ENCODE measurements at places on chromosomes 4 and X.

DNA sequence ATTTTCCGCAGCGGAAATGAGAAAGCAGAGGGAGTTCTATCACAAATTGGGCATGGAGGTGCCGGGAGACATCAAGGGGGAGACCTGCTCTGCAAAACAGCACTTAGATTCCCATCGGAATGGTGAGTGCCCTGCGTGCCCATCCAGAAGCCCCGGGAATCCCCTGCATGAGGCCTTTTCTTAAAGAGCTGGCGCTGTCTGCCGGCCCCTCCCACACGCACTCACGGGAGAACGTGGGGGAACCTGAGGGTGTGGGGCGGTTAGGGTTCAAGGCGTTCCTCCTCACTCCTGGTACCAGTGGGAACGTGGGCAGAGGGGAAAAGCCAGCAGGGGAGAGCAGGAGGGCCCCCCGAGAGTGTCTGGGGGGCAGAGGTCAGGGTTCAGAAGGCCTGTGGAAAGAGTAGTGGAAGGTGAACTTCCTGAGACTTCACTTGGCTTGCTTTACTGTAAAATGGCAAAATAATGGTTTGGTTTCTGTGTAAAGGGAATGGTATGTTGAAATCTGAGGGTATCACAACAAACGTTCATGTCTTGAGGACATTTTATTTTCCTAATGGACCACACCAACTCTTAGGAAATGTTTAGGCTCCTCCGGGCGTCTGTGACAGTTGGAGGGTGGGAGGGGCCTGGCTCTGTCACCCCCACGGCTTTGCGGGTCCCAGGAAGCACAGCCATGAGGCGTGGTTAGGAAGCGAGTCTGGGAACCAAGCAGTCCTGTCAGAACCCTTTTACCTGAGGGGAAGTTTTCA lies 38.0 kb downstream of the PCGF3 start:
- peak overlapping the region; percentile 21 for H3K27ac ChIP-seq
- H3K36me3 ChIP-seq = peaks cover 35% of the 10 kb centered on the region
- DNase-seq = peak; percentile 91
- H3K4me3 ChIP-seq = no peak overlapping the region
- H3K4me1 ChIP-seq = peaks cover 8% of the 10 kb centered on the region

- peak; percentile 80 for DNase-seq
- no peak overlapping the region for H3K27ac ChIP-seq
- H3K36me3 ChIP-seq = no peaks in the 10 kb centered on the region
- H3K4me1 ChIP-seq = peaks cover 10% of the 10 kb centered on the region
These were observed 1.1 kb downstream of the MAML3 start for GRCh38 chr4:140152751-140153418.

GRCh38 chr4:54144199-54144598 lies 44.2 kb downstream of the GSX2 start:
- no peaks in the 10 kb centered on the region for H3K4me1 ChIP-seq
- H3K36me3 ChIP-seq = no peaks in the 10 kb centered on the region
- no peaks in the 10 kb centered on the region for H3K27me3 ChIP-seq
- no peak for DNase-seq

DNA sequence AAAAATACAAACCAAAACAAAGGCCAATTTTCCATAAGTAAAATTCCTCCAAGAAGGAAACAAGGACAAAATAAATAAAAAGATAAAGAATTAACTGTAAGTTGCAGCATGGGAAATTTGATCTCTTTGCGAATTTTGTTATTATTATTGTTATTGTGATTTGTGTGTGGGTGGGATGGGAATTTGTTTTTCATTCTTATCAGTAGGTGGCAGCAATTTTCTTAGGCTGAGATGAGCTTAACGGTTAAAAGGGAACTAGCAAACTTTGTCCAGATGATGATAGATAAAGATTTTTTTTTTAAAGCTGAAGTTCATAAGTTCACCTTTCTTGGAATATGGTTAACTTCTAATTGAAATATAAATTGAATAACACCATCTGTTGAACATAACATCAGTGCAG lies 83.2 kb upstream of the IL1RAPL2 start:
- no peaks in the 10 kb centered on the region for H3K4me1 ChIP-seq
- H3K27me3 ChIP-seq = peaks cover 10% of the 10 kb centered on the region
- no peak overlapping the region for H3K27ac ChIP-seq
- H3K36me3 ChIP-seq = no peaks in the 10 kb centered on the region

GRCh38 chr4:126718136-126718535 lies 914.6 kb upstream of the INTU start:
- H3K4me3 ChIP-seq = no peak overlapping the region
- no peaks in the 10 kb centered on the region for H3K27me3 ChIP-seq
- DNase-seq = peak; percentile 84
- no peaks in the 10 kb centered on the region for H3K4me1 ChIP-seq
- H3K27ac ChIP-seq = no peak overlapping the region

- H3K4me3 ChIP-seq = no peak overlapping the region
- no peaks in the 10 kb centered on the region for H3K4me1 ChIP-seq
- H3K36me3 ChIP-seq = no peaks in the 10 kb centered on the region
- no peak overlapping the region for H3K27ac ChIP-seq
- no peak for DNase-seq
- no peaks in the 10 kb centered on the region for H3K27me3 ChIP-seq
These were observed 1068.2 kb downstream of the GLUD2 start for GRCh38 chrX:122115604-122116003.

DNA sequence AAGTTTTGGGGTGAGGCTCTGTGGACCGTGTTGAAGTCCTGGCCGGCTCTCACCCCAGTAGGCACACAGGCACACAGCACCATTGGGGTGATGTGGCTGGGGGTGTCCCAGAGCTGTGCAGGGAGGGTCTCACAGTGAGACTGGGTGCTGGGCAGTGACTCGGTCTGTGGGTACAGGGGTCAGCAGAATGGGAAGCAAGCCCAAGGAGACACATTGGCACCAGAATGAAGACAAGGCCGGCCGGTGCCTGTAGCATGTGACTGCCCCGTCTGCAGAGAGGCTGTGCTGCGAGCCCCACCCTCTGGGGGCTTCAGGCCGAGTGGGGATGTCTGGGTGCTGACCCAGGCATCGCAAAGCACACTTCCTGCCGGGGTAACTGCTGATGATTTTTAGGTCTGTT lies 5.2 kb downstream of the MAEA start:
- H3K4me3 ChIP-seq = no peak overlapping the region
- H3K27me3 ChIP-seq = no peaks in the 10 kb centered on the region
- H3K36me3 ChIP-seq = peaks cover 22% of the 10 kb centered on the region
- peaks cover 29% of the 10 kb centered on the region for H3K4me1 ChIP-seq
- DNase-seq = peak; percentile 83
- H3K27ac ChIP-seq = peak overlapping the region; percentile 58

DNA sequence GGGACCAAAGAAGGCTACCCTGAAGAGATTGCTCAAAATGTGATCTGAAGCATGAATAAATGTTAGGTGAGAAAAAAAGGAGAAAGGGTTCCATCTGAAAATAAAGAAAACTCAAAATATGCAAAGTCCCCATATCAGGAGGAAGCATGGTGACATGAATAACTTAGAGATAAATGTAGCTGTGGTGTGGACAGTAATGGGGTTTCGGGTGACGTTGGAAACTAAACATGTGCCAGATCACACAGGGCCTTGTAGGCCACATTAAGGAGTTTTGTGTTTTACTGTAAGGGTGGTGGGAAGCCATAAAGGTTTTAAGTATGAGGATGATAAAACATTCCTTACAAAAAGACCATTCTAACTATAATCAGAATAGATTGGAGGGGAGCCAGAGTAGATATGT lies 40.3 kb upstream of the ACSL4 start:
- DNase-seq = no peak
- H3K27me3 ChIP-seq = no peaks in the 10 kb centered on the region
- H3K27ac ChIP-seq = no peak overlapping the region
- no peaks in the 10 kb centered on the region for H3K36me3 ChIP-seq

GRCh38 chr4:1169691-1170096 lies 2.7 kb downstream of the SPON2 start:
- H3K36me3 ChIP-seq = no peaks in the 10 kb centered on the region
- H3K4me1 ChIP-seq = peaks cover 6% of the 10 kb centered on the region
- peak; percentile 73 for DNase-seq
- no peak overlapping the region for H3K27ac ChIP-seq
- peaks cover 28% of the 10 kb centered on the region for H3K27me3 ChIP-seq
- no peak overlapping the region for H3K4me3 ChIP-seq

GRCh38 chrX:68299898-68300297 lies 133.4 kb downstream of the OPHN1 start:
- no peaks in the 10 kb centered on the region for H3K4me1 ChIP-seq
- no peak overlapping the region for H3K27ac ChIP-seq
- no peak overlapping the region for H3K4me3 ChIP-seq

DNA sequence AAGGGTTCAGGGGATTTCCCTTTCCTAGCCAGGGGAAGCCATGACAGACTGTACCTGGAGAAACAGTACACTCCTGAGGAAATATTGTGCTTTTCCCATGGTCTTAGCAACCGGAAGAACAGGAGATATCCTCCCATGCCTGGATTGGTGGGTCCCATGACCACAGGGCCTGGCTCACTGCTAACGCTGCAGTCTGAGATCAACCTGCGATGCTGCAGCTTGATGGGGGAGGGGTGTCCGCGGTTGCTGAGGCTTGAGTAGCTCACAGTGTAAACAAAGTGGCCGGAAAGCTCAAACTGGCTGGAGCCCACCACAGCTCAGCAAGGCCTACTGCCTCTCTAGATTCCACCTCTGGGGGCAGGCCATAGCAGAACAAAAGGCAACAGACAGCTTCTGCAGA lies 819.5 kb downstream of the TECRL start:
- H3K4me1 ChIP-seq = no peaks in the 10 kb centered on the region
- no peaks in the 10 kb centered on the region for H3K27me3 ChIP-seq
- H3K4me3 ChIP-seq = no peak overlapping the region
- peak; percentile 23 for DNase-seq

DNA sequence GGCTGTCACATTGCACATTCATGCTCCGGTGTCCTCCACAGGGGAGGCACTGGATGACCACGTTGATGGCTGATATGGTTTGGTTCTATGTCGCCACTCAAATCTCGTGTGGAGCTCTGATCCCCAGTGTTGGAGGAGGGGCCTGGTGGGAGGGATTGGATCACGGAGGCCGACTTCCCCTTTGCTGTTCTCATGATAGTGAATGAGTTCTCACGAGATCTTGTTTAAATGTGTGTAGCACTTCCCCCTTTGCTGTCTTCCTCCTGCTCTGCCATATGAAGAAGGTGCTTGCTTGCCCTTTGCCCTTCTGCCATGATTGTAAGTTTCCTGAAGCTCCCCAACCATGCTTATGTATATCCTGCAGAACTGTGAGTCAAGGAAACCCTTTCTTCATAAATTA lies 22.3 kb upstream of the NAT8L start:
- H3K4me3 ChIP-seq = no peak overlapping the region
- peaks cover 37% of the 10 kb centered on the region for H3K27me3 ChIP-seq
- no peaks in the 10 kb centered on the region for H3K36me3 ChIP-seq
- H3K4me1 ChIP-seq = peaks cover 6% of the 10 kb centered on the region
- DNase-seq = no peak

DNA sequence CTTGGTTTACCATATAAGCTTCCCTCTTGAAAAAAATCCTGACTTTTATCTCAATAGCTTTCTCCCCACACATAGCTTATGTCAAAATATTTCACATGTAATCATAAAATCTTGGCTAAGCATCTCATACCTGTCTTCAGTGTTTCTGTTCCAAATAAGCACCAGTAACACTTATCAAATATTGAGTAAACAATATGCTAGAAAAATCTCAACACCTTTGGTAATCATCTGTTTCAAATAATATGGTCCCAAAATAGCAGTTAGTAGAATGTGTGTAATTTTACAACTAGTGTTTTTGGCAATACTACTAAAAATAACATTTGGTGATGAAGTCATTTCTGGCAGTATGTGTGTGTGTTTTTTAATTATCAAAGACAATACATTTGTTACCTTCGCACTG lies 2138.2 kb downstream of the PCDH7 start:
- no peak for DNase-seq
- no peaks in the 10 kb centered on the region for H3K27me3 ChIP-seq
- H3K4me3 ChIP-seq = no peak overlapping the region

- no peaks in the 10 kb centered on the region for H3K36me3 ChIP-seq
- no peak overlapping the region for H3K27ac ChIP-seq
- no peak for DNase-seq
- H3K4me1 ChIP-seq = no peaks in the 10 kb centered on the region
These were observed 288.9 kb downstream of the IL1RAPL2 start for GRCh38 chrX:104854790-104855340.

DNA sequence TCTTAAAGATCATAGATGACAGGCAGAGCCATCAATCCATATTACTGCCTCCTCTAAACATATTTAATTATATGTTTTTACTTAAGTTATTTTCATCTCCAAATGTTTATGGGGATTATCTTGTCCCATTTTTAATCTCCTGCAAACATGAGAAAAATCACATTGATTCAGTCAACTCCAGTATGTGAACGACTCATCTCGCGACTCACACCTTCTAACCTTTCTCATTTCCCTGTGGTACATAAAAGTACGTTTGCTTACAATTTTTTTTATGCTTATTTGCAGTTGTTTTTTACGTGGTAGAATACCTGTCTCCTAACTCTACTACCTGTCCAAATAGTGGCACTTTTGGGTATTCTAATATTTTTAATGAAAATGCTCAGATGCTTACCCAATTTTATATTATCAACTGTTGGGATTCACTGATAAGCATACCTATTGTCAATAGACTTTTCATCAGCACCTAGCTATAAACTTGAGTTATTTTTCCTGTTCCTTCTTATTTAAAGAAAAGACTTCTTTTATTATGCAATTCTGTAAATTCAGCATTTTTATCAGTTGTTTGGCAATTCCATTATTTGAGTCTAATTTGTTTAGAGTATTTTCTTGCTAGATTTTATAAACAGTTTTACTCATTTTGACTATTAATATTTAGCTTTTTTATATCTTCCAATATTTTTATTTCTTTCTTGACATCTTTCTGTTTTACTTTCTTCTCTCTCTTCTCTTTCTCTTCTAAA lies 276.6 kb downstream of the ANK2 start:
- no peak overlapping the region for H3K4me3 ChIP-seq
- H3K36me3 ChIP-seq = no peaks in the 10 kb centered on the region
- H3K27me3 ChIP-seq = no peaks in the 10 kb centered on the region

GRCh38 chr4:141391293-141391692 lies 170.6 kb downstream of the ZNF330 start:
- DNase-seq = no peak
- H3K27ac ChIP-seq = no peak overlapping the region
- H3K27me3 ChIP-seq = no peaks in the 10 kb centered on the region
- no peaks in the 10 kb centered on the region for H3K36me3 ChIP-seq

DNA sequence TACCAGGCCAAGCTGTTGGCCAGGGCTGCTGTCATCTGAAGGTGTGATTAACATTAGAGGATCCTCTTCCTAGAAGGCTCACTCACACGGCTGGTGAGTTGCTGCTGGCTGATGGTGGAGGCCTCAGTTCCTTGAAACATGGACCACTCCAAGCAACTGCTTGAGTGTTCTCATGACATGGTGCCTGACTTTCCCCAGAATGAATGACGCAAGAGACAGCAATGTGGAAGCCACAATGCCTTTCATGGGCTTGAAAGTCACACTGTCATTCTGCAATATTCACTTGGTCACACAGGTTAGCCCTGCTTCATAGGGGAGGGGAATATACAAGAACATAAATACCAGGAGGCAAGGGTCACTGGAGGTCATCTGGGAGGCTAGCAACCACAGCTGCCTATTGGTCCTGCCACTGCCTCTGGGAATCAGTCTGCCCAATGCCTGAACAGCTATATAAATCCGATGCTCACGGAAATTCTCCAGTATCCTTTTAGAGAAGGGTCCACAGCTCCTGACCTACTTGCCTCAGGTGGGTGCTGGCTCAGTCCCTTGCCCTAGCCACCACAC lies 97.1 kb upstream of the MAML3 start:
- no peaks in the 10 kb centered on the region for H3K36me3 ChIP-seq
- no peak for DNase-seq
- no peak overlapping the region for H3K4me3 ChIP-seq
- H3K27ac ChIP-seq = no peak overlapping the region
- H3K4me1 ChIP-seq = peaks cover 21% of the 10 kb centered on the region

Data from osteoblast (primary cell).